ENCODE measurements at places on chromosomes 4 and X.

DNA sequence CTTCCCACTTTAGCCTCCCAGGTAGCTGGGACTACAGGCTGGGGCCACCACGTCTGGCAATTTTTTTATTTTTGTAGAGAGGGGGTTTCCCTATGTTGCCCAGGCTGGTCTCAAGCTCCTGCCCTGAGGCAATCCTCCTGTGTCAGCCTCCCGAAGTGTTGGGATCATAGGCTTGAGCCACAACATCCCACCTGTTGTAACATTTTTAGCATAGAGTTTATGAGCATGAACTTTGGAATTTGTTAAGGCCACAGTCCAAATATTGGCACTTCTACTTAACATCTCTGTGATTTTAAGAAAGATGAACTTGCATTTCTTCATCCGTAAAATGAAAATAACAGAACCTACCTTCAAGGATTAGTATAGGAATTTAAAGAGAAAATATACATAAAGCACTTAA, 445.6 kb downstream of the IQCM start:
- DNase-seq, result no peak

DNA sequence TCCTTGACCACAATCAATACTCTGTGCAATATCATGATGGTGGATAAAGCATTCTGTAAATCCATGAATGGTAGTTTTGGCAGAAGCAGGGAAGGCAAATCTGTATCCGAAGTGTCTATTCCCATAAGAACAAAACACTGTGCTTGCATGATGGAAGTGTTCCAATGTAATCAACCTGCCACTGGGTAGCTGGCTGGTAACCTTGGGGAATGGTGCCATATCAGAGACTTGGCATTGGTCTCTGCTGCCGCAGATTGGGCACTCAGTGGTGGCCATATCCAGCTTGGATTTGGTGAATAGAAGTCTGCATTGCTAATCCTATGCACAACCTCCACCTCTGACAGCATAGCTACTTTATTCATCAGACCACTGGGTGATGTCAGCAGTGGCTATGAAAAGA, 114.3 kb upstream of the EMCN start:
- no peak for DNase-seq

DNA sequence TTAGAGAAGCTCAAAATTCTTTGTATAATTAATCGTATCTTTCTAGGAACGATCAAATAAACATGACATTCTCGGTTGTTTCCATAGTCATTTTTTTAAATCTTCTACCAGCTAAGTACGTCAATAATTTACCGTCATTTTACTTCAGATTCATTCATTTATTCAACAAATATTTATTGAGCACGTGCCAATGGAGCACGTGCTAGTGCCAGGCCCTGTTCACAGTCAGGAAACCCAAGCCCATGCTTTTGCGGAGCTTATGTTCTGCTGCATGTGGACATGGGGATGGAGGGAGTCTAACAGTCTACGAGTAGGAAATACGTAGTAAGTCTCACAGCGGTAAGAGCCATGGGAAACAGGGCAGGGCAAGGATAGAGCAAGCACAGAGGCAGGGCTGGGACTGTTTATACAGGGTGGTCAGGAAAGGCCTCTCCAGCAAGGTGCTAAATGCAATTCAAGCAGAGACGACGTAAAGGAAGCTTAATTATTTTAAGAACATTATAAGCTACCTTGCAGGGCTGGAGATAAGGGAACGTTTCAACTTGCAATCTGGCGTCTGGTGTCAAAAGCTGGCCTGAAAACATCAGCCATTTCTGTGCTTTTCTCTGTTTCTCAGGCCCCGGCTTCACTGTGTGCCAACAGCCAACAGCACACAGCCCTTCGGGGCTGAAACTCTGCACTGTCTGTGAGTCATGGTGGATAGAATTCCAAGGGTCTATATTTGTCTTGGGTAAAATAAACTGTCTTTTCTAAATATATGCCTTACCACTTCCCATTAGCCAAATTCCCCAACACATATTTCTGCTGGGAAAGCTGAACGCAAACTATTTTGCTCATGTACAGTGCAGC, 517.1 kb upstream of the ZFP42 start:
- no peak for DNase-seq

- no peak for DNase-seq
Measured at GRCh38 chr4:65825116-65825753, 154.9 kb upstream of the EPHA5 start.

- no peak for DNase-seq
Measured at GRCh38 chrX:120297923-120298322, 13.3 kb downstream of the TMEM255A start.
